ENCODE measurements at places on chromosomes 4 and X. TPM values are rescaled to one million over a fixed set of nuclear protein-coding genes. Genes with fewer than 3 reads are reported as not detected.

DNA sequence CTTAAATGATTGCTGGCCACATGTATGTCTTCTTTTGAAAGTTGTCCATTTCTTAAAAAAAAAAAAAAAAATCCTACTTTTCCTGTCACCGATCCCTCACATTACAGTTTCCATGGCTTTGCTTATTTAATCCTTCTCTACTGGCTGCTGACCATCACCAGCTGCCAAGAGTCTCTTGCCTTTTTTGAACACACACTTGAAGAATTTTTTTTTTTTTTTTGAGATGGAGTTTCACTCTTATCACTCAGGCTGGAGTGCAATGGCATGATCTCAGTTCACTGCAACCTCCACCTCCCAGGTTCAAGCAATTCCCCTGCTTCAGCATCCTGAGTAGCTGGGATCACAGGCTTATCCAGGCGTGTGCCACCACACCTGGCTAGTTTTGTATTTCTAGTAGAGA, 134.0 kb downstream of the ANXA5 start:
- no peak for DNase-seq

DNA sequence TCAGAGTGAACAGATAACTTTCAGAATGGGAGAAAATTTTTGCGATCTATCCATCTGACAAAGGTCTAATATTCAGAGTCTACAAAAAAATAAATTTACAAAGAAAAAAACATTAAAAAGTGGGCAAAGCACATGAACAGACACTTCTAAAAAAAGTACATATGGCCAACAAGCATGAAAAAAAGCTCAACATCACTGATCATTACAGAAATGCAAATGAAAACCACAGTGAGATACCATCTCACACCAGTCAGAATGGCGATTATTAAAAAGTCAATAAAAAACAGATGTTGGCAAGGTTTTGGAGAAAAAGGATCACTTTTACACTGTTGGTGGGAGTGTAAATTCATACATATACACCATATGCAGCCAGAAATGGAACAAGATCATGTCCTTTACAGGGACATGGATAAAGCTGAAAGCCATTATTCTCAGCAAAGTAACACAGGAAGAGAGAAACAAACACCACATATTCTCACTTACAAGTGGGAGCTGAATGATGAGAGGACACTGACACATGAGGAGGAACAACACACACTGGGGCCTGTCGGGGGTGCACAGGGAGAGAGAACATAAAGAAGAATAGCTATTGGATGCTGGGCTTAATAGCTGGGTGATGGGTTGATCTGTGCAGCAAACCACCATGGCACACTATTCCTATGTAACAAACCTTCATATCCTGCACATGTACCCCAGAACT, 41.6 kb upstream of the ITM2A start:
- DNase-seq, result no peak

GRCh38 chr4:2051086-2051485, 8.0 kb upstream of the NAT8L start:
- DNase-seq, result no peak

DNA sequence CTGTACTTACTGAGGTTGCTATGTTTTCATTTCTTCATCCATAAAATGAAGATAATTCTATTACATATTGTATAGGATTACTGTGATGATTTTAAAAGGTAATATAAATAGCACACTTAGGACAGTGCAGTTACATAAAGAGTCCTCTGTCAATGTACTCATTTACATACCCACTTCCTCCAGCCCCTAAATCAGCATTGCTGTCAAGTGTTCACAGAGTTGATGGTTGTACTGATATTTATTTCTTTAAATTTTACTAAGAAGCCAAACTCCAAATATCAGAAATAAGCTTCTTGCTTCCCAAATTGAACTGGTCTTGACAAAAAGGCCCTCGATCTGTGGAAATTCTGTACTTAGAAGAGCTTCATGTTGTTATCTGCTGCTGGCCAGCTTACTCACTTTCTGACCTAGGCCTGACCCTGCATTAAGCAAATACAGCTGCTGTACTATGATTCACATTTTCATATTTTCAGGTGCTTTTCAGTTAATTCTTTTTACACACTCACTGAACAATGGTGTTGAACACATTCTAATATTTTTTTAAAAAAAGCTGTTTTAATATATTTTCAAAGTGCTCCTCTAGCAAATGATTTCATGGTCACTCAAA, 259.6 kb downstream of the UNC5C start:
- peak; percentile 16 for DNase-seq

DNA sequence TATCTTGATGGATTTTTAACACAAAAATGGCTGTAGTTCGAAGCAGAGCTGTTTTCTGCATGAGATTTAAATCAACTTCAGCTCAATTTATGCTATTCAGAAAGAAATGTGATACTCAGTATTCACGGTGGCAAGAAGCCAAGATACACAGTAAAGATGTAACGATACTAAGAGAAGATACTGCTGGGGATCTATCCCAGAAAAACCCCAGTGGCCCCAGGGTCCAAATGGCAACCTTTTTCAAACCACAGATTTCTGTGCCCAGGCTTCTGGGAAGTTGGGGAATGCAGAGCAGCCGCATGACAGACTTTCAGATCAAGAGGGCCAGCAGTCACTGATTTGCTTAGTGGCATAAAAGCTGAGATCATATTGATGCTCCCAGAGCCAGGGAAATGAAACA, 353.9 kb downstream of the AFF2 start:
- no peak for DNase-seq

GRCh38 chr4:87677731-87678130, 27.7 kb downstream of the DMP1 start:
- DNase-seq, result no peak

DNA sequence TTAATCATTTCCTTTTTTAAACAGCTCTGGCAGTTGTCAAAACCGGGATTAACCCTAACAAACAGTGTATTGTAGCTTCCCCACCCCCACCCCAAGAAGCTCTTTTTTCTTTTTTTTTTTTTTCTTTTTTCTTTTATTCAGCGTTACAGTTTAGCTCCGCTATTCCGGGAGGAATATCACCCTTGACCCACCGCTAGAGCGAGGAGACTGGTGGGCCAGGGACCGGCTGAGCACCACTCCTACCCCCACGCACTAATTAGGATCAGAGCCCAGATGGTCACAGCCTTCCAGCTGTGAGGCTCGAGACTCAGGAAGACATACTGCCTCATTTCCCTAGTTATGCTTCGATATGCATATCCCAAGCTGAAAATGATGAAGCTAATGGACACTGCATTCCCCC, 2.0 kb downstream of the PARM1 start:
- no peak for DNase-seq

- no peak for DNase-seq
Measured at GRCh38 chr4:120508036-120508435, 414.5 kb downstream of the PRDM5 start.

- no peak for DNase-seq
Measured at GRCh38 chr4:3016961-3017360, 53.6 kb downstream of the GRK4 start.

DNA sequence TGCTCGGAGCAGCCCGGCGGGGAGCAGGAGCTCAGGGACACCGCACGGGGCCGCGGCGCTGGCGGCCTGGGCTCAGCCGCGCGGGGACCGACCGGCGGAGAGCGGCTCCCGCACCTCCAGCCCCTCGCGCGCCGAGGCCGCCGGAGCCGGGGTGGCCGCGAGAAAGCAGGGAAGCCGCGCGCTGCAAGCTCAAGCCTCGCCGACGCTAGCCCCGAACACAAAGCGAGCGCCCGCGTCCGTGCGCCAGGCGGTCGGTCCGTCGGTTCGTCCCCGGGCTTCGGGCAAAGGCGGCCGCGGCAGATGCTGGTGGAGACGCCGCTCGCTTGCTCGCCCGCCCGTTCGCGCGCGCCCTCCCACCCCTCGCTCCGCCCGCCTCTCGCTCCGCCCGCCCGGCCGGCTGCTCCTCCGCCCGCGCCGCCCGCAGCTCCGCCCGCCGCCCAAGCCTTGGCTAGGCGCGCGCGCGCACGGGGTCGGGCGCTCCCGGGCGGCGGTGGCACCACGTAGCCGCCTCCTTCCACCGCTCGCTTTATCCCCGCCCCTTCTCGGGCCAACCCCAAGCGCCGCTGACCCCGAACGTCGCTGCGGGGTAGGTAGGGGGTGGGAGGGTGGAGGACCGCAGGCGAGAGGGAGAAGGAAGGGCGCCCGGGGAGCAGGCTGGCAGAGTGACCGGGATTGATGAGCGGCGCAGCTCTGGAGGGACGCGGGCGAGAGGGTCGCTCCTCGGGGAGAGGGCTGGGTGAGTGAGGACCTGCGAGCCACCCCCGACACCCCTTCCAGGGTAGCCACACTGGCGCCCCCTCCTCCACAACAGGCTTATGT, at the start of gene TSPAN5:
TSPAN5 (minus strand) TSS at position 325 of the 819 bp plus-strand sequence.
- DNase-seq, result peak; percentile 49

TMEM150C gene
- total RNA-seq, result 0.14 TPM

OCRL gene
- 21.0 TPM for total RNA-seq

CPLX1 gene
- total RNA-seq, result 0.10 TPM
